ENCODE measurements at places on chromosomes 6 and 20. TPM values are rescaled to one million over a fixed set of nuclear protein-coding genes. Genes with fewer than 3 reads are reported as not detected.

GRCh38 chr6:114068116-114068515 is 97.2 kb upstream of the HDAC2 start:
- DNase-seq, result no peak

GRCh38 chr6:135073756-135074393 is 19.3 kb upstream of the HBS1L start:
- no peak for DNase-seq

DNA sequence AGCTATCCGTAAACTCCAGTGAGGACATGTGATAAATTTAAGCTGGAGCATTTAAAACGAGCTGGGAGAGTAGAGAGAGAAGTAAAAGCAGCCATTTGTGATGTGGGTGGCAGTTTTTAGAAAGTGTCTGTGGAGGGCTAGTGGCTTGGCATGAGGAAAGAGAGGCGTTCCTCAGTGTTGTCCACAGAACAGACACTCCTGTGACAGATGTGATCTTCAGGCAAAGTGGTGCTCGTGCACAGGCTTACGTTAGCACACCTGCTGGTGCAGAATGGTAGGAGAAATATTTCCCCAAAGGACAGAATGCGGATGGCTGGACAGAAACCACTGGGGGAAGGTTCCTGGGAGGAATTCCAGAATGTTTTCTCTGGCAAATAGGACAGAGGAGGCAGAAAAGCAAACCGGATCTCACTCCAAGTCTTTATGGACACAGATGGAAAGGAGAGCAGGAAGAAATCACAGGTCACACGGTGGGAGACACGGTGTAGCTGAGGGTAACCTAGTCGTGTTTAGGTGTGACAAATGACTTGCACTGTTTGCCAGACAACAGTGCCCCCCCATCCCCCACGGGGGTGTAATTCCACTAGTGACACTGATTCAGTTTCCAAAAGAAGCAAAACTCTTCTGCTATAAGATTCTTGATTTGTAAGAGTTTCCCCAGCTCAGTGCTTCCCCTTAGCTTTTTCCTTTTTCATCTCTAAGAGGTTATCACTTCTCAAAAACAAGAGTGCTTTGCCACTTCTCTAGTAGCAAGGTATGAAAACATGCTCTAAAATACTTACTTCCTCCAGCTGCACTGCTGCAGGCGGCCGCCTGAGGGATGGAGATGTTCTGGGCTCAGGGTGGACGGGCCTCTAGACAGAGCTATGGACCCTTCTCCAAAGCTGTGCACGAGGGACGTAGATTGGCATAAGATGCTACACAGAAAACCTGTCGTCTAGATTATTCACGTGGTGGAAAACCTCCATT is 293.2 kb downstream of the QKI start:
- no peak for DNase-seq

DNA sequence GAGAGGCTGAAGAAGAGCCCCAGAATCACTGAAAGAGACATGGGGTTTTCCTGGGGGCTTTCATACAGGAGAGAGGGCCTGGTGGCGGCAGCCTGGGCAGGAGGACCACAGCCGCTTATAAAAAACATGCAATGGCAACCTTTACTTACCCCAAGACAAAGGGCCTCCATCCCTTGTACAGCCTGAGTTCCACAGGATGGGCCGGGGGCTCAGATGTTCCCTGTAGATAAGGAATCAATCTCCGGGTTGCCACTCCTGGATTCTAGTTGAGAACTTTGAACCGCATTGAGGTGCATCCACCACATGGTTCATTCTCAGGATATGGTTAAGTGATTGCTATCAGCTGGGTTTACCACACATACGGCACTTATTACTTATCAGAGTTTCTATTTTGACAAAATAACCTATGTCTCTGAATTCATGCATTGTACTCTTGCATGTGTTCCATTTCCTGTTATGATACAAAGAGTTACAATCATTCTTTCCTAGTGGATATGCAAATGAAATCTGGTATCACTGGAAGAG is 677.6 kb downstream of the KIF16B start:
- peak; percentile 37 for DNase-seq

- no peak for DNase-seq
These were observed 61.8 kb downstream of the NFATC2 start for GRCh38 chr20:51480507-51481270.

GRCh38 chr6:163775313-163775712 is 360.8 kb downstream of the QKI start:
- no peak for DNase-seq

DNA sequence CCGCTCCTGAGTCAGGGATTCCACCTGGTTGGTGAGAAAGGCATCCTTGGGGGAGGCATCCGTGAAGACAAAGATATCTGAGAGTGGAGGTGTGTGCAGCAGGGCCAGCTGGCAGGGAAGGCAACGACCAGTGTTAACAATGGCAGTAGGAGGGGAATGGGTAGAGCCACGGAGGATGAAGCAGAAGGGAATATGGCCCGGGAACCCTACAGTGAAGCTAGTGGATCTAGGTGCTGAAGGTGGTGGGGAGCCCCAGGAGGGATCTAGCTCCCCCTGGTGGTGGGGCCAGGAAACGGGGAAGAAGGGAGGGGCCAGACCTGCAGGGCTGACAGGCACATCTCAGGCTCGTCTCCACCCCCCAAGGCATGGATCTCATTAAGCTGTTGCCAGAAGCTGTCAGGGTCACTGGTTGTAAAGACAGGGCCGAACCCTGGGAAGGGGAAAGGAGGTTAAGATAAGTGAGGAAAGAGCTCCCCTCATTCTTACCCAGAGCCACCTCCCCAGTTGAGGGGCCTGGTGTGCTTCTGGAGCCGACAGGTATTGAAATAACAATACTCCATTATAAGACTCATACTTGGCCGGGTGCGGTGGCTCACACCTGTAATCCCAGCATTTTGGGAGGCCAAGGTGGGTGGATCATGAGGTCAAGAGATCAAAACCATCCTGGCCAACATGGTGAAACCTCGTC is 7.3 kb downstream of the VWA7 start:
- DNase-seq, result peak; percentile 68

DNA sequence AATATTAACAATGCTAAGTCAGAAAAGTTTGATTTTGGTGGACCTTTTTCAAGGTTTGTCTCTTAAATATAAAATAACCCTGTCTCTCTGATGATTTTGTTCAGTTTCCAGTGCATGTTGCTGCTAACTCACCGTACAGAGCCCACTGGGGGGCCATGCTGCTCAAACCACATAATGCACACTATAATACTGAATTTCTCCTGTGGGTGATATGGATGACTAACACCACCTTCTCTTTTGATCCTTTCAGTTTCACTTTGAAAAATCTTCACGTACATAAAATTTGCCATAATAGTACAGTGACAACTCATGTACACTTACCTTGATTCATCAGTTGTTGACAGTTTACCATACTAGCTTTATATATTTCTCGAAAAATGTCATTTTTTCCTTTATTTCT is 506.6 kb upstream of the MAN1A1 start:
- peak; percentile 5 for DNase-seq

DNA sequence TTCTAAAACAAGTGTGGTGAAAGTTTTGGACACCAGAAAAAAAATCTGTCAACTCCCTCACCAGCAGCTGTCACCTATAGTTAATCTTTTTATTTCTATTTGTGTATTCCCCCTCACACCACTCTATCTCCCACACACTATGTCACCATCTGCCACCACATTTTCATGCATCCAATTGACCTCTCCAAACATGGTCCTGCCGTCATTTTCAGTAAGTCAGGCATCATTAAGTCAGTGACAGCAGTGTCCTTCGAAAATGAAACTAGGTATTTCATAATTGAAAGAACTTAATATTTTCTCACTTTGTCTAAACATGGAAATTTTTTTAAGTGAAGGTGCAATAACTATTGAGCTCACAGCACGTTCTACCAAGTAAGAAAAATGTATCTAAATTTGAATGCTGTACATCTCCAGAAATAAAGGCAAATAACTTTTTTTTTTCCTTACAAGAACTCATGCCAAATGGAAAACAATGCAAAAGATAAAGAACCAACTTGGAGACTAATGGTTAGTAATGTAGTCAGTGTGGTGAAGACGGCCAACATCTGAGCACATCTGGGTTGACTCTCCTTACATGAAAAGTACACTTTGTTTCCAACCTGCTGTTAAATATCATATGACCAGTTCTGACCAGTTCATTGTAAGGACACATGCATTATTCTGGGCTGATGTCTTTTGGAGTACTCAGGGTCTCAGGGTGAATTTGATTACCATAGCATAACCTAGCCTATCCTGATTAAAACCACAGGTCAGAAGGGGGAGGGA is 623.3 kb upstream of the MANEA start:
- DNase-seq, result no peak

- no peak for DNase-seq
These were observed 821.3 kb downstream of the TFAP2A start for GRCh38 chr6:9593554-9593953.

GRCh38 chr6:168196385-168196860 is 117.4 kb upstream of the FRMD1 start:
- DNase-seq, result peak; percentile 5

DNA sequence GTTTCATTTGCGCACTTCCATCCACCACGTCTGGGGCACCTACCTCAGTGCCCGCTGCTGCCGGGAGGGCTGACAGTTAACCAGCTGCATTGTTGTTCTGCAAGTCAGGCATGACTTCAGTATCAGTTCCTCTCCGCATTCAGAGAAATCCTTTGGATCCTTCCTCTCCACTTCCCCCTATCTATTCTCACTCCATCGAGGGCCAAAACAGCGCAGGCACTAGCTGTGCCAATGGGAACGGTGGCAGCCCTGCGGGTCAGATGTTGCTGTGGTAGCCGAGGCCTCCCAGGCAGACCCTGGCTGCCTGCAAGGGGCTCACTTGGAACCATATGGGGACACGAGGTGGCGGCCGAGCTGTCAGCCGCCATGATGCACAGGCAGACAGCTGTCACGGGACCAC is 64.2 kb upstream of the INSM1 start:
- DNase-seq, result no peak

DNA sequence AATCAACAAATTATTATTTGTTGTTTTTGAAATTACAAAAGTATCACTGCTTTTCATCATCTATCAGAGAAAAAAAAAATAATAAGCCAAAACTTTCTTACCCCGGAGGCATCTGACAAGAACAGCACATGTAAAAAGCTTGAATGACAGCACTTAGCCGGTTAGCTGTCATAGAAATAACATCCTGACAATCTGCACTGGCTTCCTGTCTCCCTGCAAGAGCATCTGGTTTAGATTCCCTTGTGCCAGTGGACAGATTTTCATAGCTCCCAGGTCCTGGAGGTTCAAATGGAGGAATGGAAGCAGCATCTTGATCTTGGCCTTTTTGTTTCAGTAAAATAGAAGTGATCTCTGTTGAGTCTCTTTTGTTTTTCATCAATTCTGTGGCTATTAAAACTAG is 74.8 kb downstream of the HACE1 start:
- no peak for DNase-seq

DNA sequence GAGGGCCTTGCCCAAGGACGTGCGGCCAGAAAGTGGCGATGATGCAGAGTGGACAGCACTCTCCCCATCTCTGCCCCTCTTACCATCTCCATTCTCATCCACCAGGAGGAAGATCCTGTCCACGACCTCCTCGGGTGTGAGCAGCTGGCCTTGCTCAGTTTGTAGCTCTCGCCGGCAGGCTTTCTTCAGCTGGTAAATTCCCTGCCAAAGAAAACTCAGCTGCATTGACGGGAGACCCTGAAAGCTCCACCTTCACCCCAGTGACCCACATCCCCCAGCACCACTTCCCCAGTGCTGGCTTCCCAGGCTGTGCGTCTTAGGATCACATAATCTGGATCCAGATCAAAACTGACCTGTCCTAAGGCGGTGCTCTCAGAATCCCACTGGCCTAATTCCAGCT is 9.2 kb downstream of the GUCA1B start:
- DNase-seq, result no peak

GRCh38 chr6:125188594-125189203 is 35.1 kb downstream of the TPD52L1 start:
- DNase-seq, result no peak

DNA sequence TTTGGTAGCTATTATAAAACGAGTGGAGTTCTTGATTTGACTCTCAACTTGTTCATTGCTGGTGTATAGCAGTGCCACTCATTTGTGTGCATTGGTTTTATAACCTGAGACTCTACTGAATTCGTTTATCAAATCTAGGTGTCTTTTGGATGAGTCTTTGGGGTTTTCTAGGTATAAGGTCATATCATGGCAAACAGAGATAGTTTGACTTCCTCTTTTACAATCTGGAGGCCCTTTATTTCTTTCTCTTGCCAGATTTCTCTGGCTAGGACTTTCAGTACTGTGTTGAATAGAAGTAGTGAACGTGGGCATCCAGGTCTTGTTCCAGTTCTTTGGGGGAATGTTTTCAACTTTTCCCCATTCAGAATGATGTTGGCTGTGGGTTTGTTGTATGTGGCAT is 38.8 kb downstream of the SUMO4 start:
- no peak for DNase-seq

DNA sequence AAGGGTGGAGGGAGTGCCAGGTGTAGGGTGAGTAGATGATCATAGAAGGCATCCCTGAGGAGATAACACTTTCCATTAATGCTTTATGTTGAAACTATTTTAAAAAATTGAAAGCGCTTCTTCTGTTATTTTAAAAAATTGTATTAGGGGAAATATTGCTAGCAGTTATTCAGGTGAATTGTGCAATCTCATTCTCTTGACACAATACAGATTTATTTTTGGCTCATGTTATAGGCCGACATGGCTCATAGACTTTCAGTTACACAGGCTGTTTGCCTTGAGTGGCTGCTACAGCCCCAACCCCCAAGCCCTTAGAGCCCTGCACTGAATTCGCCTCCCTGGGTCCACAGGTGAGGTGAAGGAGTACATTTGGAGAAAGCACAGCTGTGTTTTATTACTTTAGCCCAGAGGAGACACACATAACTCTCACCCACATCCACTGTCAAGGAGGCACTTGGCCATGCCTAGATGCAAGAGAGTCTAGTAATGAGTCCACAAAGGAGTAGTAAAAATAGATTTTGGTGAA is 228.2 kb downstream of the RFPL4B start:
- DNase-seq, result no peak

- no peak for DNase-seq
These were observed 17.2 kb upstream of the MAS1L start for GRCh38 chr6:29504961-29505360.

DNA sequence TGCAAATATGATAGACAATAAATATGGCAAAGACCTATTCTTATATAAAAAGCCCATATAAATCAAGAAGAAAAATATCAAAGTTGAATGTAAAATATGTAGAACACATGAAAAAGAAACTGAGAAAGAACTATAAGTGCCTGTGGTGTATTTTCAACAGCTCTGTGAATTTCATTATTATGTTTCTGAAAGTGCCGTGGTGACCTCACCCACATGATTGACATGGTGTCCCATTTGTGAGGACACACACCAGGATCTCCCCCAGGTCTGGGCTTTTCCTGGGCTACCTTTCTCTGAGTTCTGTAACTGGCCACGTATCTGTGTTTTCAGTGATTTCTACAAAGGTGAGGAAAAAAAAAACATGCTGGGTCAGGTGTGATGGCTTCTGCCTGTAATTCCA is 86.7 kb downstream of the BMP6 start:
- no peak for DNase-seq

MYCT1 gene
- total RNA-seq, result 0.11 TPM

GRM1 gene
- 0.26 TPM for total RNA-seq

MYT1 gene
- 0.29 TPM for total RNA-seq

RBM24 gene
- total RNA-seq, result 7.9 TPM

BMP6 gene
- total RNA-seq, result 0.05 TPM

SAPCD1 gene
- total RNA-seq, result 1.1 TPM

FNDC1 gene
- total RNA-seq, result 0.03 TPM

LEMD2 gene
- 54.6 TPM for total RNA-seq

NRSN1 gene
- not detected for total RNA-seq

All from SK-MEL-5 (cell line).